Left ventricle myocardium inferior (tissue), 1 donor: ENCODE measurements at places on chromosomes 6 and 20. TPM values are rescaled to one million over a fixed set of nuclear protein-coding genes. Genes with fewer than 3 reads are reported as not detected.

The DLL1 gene
- total RNA-seq = 11.7 TPM

The SYNGAP1 gene
- total RNA-seq = 6.5 TPM

The C4B gene
- total RNA-seq = 72.9 TPM

The RRAGD gene
- 123 TPM for total RNA-seq

The STMND1 gene
- total RNA-seq = not detected

The HLA-G gene
- not detected for total RNA-seq

The MAFB gene
- total RNA-seq = 10.2 TPM
